ENCODE measurements at places on chromosomes 16 and 17. TPM values are rescaled to one million over a fixed set of nuclear protein-coding genes. Genes with fewer than 3 reads are reported as not detected.

DNA sequence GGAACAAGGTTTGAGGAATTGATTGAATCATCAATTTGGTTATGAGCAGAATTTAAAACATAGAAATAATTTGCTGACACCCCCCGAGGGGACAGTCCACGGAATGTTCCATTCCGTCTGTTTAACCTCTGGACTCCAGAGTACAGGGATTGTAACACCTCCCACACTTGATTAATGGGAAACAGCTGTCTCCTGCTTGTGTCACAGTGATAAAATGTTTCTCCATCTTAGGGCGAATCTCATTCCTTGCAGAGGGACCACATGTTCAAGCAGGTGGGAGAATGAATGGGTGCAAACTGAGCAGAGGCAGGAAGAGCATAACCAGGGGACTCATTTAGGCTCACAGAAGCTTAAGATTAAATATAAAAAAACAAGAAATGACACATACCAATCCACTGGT is 249.5 kb upstream of the RBFOX1 start:
- no peak for DNase-seq

GRCh38 chr17:290626-291025 is 62.0 kb downstream of the RPH3AL start:
- no peak for DNase-seq

GRCh38 chr17:70286391-70286790 is 117.1 kb downstream of the KCNJ2 start:
- no peak for DNase-seq

- DNase-seq = no peak
Observed at GRCh38 chr16:88521674-88522073, 48.5 kb upstream of the ZC3H18 start.

CRYBA1 gene
- not detected for total RNA-seq

DNA sequence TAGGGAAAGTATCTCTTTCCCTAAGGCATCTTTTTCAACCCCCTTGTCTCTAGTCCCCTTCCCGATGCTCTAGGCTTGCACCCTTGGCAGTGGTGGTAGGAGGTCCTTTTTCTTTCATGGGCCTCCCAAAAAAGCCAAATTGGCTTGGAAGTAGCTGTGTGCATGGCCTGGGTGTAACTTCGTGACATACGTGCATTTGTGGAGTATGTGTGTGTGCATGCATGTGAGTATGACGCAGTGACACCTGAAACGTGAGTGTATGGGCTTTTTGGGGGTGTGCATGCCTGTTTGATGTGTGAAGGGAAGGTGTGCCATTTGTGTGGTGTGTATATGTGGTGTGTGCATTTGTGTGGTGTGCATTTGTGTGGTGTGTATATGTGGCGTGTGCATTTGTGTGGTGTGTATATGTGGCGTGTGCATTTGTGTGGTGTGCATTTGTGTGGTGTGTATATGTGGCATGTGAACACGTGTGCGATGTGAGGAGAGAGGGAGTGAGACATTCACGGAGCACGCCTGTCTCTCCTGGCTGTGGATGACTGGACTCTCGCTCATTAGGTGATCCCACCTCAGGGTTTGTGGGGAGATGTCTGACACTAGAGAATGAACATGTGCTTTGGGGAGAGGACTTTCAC is 15.7 kb downstream of the IGFBP4 start:
- no peak for DNase-seq

GRCh38 chr17:45768000-45768399 is 16.1 kb upstream of the CRHR1 start:
- no peak for DNase-seq

DNA sequence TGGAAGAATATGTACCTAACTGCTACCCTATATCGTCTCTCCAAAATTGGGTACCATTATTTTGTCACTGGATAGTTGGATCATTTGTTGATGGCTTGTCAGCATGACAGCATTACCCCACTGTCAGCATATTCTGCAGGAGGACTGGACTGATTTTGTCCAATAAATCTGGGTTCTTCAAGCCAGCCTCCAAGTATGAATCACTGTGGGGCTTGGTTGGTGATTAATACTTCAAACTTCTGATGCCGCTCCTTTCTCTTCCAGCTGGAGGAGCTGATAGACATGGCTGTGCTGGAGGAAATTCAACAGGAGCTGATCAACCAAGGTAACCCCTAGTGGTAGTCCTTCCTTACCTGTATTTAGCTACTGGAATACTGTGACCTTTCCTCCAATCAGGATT is 2.5 kb downstream of the RPAIN start:
- no peak for DNase-seq

- DNase-seq = no peak
Observed at GRCh38 chr17:19461116-19461515, 50.1 kb downstream of the RNF112 start.

GRCh38 chr16:85568519-85568918 is 44.6 kb upstream of the GSE1 start:
- DNase-seq = no peak

KCNJ2 gene
- 19.6 TPM for total RNA-seq

DNA sequence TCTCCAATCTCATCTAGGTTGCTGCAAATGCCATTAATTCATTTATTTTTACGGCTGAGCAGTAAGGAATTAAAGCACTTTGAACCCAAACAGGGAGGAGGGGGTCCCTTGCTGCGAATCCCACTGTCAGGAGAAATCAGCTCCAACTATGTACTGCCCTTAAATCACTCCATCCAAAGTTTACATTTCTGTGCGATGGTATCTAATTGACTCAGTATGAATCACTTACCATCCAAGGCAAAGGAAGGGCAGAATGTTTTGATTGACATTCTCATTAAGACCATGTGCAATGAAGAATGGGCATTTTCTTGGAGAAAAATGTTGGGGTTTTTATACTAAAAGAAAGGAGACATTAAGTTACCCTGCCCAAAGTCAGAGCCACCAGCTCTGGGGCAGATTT is 47.7 kb upstream of the XYLT1 start:
- no peak for DNase-seq

GRCh38 chr17:55289106-55289446 is 24.3 kb downstream of the HLF start:
- DNase-seq = no peak

GRCh38 chr17:81552244-81553017 is at the start of gene FAAP100:
TSS of gene FAAP100 (minus strand) at chr17:81552353. CDS start at chr17:81552330, 23 bp downstream.
- DNase-seq = no peak

DNA sequence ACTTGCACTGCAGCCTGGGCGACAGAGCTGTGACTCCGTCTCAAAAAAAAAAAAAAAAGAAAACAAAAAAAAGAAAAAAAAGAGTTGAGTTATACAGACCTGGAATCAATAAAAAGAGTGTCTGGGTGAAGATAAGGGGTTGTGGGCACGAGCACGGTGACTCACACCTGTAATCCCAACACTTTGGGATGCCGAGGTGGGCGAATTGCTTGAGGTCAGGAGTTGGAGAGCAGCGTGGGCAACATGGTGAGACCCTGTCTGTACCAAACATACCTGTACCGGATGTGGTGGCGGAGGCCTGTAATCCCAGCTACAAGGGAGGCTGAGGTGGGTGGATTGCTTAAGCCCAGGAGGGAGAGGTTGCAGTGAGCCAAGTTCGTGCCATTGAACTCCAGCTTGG is 1.3 kb upstream of the TRAP1 start:
- no peak for DNase-seq

SOX8 gene
- total RNA-seq = 0.06 TPM

VPS35 gene
- 62.1 TPM for total RNA-seq

DNA sequence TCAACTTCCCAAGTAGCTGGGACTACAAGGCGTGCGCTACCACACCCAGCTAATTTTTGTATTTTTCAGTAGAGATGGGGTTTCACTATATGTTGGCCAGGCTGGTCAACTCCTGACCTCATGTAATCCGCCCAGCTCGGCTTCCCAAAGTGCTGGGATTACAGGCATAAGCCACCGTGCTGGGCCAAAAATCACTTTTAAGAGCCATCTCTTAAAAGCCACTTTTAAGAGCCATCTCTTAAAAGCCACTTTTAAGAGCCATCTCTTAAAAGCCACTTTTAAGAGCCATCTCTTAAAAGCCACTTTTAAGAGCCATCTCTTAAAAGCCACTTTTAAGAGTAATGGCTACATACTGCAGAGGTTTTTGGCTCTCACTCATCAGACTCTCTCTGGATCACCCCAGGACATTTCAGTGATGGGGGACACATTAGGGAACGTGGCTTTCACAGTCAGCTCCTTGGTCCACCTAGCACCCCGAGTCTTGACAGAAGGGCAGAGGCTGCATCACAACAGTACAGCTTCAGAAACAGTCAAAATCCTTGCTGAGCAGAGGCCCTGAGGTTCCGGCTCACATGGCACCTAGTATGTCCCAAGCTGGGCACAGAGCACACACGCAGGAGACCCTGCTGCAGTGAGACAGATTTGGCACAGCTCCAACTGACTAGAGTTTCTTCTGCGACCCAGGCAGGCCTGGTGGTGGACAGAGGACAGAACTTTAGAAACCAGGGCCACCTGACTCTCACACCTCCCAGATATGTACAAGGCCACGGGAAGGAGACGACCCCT is 23.6 kb downstream of the RANBP10 start:
- no peak for DNase-seq

PRAC1 gene
- total RNA-seq = not detected

SP6 gene
- total RNA-seq = 0.48 TPM

DNA sequence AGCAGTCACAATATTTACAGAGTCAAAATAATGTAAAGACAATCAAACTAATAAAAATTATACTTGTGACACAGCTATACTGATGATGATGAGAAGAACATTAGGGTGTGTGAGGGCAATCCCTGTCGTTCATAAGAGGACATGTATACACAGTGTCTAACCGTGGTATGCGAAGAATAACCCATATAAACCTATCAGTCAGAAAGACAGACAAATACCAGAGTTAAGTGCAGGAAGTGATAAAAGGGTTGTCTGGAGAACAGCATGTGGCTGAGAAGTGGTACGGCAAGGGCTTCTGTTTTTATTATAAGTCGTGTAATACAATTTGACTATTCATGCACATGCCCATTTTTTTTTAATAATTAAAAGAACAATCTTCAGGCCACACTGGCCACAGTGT is 46.7 kb downstream of the LMF1 start:
- no peak for DNase-seq

DNA sequence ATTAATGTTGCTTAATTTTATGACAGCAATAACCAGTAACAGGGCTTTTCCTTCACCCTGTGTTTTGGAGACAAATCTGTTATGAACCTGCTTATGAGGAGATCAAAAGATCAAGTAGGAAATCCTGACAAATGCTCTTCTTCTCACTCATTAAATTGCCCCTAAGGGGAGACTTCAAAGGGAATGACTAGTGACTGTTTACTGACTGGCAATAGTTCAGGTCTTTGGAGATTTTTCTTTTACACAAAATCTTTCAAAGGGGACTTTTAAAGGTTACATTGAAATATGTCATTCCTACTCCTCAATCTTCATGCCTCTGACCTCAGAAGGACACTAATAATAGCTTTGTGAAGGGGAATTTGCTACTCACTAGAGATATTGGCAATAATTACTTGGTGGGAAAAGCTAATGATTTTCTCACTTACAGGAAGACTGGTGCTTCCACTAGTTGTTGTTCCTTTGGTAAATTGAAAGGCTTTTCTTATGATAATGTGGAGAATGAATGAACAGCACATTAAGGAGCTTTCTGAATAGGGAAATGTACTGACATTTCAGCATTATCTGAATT is 292.9 kb upstream of the CA10 start:
- no peak for DNase-seq

AOC3 gene
- total RNA-seq = 0.82 TPM

DNA sequence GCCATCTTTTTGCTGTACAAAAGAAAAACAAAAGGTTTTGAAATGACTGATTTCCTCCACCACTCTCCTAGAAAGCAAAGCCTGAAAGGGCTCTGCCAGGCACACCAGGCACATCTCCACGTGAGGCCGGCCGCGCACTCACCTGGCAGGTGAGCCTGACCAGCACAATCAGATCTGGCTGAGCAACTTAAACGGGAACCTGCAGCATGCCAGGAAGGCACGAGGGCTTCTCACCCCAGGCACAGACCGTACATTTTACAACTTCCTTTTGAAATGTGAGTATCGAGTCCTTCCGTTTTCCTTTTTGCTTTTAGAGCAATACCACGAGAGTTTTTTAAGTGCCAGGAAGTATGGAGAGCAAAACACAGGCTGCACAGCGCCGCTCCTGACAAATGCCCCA is 22.5 kb downstream of the SLC38A10 start:
- DNase-seq = no peak

GRCh38 chr17:2002767-2003329 is 22.3 kb downstream of the RTN4RL1 start:
- no peak for DNase-seq

KRT12 gene
- total RNA-seq = not detected

DNA sequence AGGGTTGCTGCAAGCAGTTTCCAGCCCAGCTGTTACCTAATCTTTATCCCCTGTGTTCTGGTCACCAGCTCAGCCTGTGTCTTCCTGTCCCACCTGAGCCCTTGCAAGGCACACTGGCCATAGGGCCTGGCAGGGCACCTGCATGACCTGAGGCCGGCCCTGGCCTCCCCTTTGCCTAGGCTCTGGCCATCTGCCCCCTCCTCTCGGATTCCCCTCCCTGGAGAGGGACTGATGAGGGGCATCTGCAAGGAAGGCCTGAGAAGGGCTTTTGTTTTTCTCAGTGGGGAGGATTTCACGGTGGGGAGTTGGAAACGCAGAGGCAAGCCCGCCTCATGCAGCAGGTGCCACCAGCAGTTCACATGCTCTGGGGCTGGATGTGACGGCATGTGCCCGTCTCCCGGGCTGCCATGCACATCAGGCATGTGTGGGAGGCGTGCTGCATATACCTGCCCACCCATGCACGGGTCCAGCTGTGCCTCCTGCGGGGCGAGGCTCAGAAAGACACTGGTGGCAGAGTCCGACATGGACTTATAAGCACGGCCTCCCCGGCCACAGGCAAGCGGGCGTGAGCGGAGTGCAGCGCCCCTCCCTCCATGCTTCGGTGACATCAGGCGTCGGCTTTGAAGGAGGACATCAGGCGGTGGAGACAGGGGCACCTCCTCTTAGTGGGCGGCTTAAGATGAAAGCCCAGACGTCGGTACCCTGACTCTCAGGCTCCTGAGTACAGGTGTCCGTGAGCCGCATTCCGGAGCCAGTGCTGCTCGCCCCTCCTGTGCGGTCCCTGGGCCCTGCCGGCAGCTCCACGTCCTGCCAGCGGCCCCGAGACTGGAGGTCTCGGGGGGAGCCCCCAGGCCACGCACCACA is 16.5 kb downstream of the ASPSCR1 start:
- no peak for DNase-seq

DNA sequence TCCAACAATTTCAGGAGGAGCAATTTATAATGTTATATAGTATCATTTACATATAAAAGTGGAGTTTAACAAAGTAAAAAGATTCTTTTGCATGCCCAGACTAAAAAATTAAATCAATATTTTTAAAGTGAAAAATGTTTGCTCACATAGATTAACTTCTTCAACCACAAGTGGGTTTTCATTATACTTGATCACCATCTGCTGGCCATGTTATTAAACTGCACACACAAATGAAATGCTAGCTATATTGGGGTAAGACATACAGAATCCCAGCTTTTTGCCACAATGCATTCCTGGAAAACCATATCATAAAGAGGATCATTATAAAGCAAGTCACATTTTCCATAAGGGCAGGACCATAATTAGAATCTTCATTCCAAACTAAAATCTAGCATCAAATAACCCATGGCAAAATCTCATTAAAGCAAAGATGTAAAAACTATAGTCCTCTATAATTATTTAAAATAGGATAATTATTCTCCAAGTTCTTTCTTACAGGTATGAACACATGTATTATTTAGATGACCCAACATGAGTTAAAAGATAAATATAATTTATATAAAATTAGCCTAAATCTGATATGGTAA is 26.3 kb downstream of the CEP112 start:
- DNase-seq = peak; percentile 63

NPW gene
- total RNA-seq = 0.35 TPM

- no peak for DNase-seq
Observed at GRCh38 chr17:4365628-4366326, 698 bp downstream of the UBE2G1 start.

TP53TG3B gene
- total RNA-seq = not detected

Data from glomerular endothelial cell (primary cell).